ENCODE measurements at places on chromosomes 5 and 9.
A peak's percentile ranks its signal among the peaks of the same experiment; 100 is the strongest.

DNA sequence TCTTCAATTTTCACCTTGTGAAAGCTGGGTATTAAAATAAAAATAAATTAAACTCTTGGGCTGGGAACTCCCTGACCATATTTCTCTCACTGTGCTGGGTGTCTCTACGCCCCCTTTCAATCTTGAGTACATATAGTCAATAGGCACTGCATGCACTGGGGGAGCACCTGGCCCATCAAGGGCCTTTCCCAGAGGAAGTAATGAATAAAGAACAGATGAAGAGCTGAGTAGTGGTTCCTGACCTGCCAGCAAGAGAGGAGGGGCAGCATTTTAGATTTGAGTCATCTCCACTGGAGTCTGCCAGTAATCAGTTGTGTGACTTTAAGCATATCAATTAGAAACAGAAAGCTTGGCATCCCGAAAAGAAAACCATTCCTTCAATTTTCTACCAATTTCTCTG is 6.2 kb downstream of the MAPKAP1 start:
- peak; percentile 17 for DNase-seq

GRCh38 chr5:16922430-16922829 is 13.7 kb downstream of the MYO10 start:
- DNase-seq = no peak

DNA sequence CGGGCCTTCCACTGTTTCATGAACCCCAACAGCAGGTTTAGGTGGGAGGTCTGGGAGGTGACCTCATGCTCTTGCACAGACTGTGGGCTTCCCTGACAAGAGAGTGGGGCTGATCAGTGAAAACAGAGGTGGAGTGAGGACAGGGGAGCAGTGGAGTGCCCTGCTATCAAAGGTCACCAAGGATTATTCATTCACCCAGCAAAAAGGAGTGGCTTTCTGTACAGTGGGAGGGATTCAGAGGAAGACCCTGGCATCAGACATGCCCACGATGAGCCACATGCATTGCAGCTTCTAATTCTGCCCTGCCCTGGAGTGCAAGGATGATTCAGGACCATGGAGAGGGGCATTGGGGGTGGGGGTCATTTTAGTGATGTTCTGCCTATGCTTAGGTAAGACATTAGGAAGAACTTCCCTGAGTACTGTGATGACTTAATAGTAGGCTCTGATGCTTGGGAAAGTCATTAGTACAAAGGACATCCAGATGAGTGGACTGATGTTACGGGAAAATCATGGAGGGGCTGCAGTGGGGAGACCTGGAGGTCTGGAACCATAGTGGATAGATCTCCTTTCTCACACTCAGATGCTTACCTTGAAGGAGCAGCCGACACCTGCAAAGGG is 12.8 kb downstream of the TRAF1 start:
- no peak for DNase-seq

DNA sequence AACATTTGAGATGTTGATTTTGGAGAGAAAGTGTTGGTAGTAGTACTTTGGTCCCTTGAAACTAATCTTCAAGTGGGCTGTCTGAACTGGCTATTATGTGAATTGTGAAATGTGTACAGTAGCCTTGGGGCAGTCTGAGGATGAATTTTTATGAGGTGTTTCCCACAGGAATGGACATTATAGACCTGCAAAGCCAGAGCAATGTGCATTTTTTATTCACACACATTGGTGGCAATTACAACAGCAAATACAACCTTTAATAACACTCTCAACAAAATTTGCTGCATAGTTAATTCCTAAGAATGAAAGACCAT is 147.0 kb downstream of the PAM start:
- DNase-seq = peak; percentile 69

GRCh38 chr9:33921967-33922895 is 105.3 kb downstream of the UBE2R2 start:
- no peak for DNase-seq

DNA sequence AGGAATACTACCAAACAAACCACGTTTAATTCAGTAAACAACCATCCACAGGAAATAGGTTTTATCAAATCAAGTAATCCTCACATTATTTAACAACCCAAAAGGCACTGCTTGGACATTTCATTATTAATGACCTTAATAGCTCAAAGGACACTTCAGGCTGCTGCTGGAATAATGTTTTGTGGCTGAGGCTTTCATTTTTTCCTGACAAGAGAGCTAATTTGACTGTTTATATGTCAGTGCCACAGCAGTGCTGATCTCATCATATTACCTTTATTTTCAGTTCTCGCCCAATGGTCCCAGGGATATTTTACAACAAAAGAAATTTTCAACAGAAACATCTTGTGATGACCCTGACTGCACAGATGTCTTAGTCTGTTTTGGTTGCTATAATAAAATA is 589.8 kb upstream of the GRAMD2B start:
- no peak for DNase-seq

GRCh38 chr9:21556581-21557427 is 74.7 kb upstream of the IFNE start:
- DNase-seq = no peak

GRCh38 chr5:17720071-17720470 is 85.8 kb downstream of the TAF11L14 start:
- no peak for DNase-seq

GRCh38 chr9:27335075-27335474 is 38.1 kb upstream of the EQTN start:
- DNase-seq = no peak

GRCh38 chr5:78537821-78538220 is 110.8 kb downstream of the LHFPL2 start:
- DNase-seq = peak; percentile 91

- no peak for DNase-seq
These were observed at the start of gene TMEM252 for GRCh38 chr9:68540712-68541535. TMEM252 (minus strand) TSS chr9:68540883; CDS start chr9:68540814, 69 bp downstream.

DNA sequence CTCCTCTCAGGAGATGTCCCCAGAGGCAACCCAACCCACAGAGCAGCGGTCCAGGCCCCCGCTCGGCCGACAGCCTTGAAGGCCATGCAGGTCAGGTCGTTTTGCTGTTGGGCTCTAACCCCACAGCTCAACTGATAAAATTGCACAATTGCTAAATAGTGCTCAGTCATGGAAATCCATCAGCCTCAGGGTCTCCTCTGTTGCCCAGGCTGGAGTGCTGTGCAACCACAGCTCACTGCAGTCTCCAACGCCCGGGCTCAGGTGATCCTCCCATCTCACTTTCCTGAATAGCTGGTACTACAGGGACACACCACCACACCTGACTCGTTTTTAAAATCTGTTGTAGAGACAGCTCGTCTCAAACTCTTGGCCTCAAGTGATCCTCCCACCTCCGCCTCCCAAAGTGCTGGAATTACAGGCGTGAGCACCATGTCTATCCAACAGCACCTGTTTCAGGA is 18.3 kb downstream of the BRD3OS start:
- no peak for DNase-seq

Measured in mammary epithelial cell (primary cell).